CD4-positive, alpha-beta T cell treated with Interleukin-12 subunit alpha and Interleukin-12 subunit beta, for 1 hour (primary cell): ENCODE measurements at places on chromosomes 4 and X.

GRCh38 chr4:25347971-25348370 is 29.1 kb upstream of the ANAPC4 start:
- no peak for DNase-seq

DNA sequence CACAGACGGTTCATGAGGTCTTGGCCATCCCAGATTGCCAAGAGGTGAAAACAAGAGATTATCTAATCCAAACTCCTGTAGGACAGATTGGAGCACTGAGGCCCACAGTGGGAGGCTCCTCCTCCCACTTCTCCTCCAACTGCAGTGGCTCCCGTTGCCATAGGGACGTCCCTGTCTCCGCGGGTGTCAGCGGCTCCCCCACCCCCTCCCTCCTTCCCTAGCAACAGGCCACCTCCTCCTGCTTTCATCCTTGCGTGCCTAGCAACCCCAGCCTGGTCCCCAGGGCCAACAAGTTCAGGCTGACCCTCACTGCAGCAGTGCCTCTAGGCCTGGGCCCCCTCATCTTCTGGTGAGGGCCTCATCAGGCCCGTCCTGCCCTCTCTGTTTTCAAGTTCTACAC is 6.8 kb upstream of the IQSEC2 start:
- peak; percentile 49 for DNase-seq

DNA sequence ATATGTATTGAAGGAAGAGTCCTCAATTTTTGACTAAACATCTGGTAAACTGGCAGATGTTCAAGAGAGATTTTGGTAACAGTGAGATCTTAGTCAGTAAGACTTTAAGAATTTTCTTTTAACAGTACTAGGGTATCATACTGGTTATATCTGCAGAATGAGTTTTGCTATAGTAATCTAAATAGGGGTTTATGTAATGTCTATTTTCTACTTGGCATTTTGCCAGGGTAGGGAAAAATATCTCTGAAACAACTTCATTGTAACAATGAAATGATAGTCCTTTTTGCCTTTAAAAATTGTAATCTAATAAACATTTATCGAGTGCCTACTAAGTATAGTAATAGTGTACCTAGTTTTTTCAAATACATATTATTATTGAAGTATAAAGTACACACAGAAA is 32.1 kb downstream of the XK start:
- DNase-seq: no peak

GRCh38 chr4:154622598-154622997 is 10.1 kb upstream of the FGG start:
- peak; percentile 50 for DNase-seq

DNA sequence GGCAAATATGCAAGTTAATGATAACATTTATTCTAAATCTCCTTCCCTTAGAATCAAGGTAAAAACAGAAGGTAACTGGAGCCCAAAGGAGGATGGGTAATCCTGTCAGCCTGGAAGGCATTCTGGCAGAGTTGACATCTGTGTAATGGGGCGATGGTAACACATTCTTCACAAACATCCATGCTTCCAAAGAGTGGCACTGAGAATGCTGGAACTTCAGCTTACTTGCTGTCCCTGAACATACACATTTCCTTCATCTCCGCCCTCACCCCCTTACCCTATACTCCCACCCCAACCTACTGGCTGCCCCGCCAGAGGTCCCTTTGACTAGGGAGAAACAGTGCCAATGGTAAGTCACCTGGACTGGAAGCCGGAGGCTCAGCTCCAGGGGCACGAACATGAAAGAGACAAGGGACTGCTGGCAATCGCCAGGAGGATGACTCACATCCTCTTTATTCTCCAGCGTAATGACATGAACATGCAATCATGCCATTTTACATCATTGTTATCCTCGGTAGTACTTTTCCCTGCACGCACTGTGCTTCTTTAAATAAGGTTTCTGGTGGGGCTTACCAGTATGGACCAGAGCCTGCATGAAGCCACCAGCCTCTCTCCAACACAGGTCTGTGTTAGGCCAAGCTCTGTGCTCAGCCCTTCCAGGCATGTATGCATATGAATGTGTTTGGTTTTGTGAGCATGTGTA is 694.2 kb upstream of the TENM3 start:
- no peak for DNase-seq

GRCh38 chr4:9895333-9895705 is 113.9 kb downstream of the DRD5 start:
- DNase-seq: no peak

DNA sequence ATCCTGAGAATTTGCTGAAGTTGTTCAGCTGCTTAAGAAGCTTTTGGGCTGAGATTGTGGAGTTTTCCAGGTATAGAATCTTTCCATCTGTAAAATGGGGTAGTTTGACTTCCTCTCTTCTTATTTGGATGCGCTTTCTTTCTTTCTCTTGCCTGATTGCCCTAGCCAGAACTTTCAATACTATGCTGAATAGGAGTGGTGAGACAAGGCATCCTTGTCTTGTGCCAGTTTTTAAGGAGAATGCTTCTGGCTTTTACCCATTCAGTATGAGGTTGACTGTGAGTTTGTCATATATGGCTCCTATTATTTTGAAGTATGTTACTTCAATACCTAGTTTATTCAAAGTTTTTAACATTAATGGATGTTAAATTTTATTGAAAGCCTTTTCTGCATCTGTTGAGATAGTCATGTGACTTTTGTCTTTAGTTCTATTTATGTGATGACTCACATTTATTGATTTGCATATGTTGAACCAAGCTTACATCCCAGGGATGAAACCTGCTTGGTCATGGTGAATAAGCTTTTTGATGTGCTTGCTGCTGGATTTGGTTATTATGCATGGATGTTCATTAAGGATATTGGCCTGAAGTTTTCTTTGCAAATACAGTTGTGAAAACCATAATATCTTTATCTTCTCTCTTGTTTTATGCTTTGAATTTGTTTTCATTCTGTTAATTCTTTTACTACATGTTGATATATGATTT is 573.8 kb upstream of the NDST4 start:
- no peak for DNase-seq

DNA sequence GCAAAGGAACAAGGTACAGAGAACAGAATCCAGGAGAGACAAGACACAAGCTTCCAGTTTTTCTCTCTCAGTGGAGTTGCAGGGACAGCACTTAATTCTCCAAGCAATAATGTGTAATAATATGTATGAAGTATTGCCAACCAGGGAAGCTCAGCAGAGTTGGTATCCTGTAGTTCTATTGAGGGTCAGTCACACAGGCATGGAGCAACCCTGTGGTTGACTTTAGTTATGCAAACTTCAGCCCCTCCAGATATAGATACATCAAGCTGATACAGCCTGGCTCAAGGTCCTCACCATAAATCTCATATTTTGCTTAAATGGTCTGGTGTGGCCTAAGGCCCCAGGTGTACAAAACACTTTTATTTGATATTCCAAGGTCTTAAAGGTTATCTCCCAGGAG is 248.6 kb upstream of the EPHA5 start:
- no peak for DNase-seq

- no peak for DNase-seq
Observed at GRCh38 chr4:93996895-93997294, 168.3 kb downstream of the ATOH1 start.

DNA sequence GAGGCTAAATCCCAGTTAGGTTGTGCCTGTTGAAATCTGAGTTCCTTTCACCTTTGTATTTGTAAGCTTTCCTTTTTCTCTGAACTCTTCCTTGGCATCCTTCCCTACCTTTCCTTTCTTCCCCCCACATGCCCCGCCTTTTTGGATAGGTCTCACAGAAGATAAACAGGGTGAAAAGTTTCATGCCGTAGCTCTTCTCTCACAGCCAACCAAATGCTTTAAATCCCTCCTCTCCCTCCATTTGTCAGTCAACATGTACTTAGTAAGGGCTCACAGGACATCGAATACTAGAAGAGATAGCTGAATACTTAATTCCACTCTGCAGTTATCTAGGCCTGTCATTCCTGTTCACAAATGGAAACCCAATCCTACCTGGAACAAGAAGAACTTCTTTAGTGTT is 107.1 kb upstream of the BMPR1B start:
- DNase-seq: no peak

- DNase-seq: no peak
Observed at GRCh38 chrX:78075787-78076389, 28.2 kb upstream of the PGK1 start.

DNA sequence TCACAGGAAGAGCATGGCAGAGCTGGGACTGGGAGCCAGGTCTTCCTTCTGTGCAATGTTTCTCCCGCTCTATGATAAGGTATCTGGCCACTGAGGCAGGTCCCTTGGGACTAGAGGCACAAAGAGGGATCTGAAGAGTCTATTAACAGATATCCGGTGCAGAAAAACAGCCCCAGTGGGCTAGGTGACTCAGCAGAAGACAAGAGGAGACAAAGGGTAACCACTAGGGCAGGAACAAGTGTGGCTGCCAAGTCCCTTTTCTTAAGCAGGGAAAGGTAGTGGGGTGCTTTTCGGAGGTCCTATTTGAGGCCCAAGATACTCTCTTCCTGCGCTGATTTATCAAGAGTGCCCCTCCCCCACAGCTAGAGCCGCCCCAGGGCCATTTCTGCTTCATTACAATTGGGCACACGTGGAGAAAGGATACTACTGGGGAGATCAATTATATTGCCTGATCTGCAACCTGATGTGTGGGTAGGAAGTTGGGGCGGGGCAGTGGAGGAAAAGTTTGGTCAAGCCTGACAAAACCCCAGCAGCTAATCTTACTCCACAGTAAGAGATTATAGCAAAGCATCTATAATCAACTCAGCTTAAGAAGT is at the start of gene DGAT2L6:
Gene DGAT2L6, plus strand, starts transcription at position 546 of the 596 bp plus-strand sequence. CDS start 100 bp downstream, outside the sequence.
- no peak for DNase-seq

DNA sequence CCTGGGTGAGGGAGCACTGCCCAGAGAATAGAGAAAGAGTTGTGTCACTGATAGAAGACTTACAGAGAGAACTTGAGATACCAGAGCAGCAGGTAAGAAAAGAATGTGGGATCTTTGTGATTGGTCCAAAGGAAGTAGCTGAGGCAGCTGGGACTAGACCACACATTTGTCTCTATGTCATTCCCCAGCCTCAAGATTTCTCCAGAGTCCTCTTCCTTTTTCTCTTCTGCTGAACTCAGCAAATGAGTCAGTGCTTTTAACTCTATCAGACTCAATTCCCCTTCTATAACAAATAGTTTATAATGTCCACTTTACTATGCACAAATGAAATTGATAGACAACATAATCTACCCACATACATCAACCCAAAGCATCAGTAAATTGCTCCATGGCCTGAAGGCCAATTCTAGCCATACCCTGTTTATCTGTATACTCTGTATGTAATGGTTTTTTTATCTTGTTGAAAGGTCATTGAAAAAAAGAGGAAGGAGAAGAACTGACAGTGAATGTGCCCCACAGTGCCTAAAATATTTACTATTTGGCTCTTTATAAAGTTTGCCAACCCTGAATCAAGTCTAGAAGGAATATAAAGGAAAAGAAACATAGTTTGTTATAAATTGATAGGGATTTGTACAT is 38.2 kb downstream of the ETDC start:
- DNase-seq: no peak

DNA sequence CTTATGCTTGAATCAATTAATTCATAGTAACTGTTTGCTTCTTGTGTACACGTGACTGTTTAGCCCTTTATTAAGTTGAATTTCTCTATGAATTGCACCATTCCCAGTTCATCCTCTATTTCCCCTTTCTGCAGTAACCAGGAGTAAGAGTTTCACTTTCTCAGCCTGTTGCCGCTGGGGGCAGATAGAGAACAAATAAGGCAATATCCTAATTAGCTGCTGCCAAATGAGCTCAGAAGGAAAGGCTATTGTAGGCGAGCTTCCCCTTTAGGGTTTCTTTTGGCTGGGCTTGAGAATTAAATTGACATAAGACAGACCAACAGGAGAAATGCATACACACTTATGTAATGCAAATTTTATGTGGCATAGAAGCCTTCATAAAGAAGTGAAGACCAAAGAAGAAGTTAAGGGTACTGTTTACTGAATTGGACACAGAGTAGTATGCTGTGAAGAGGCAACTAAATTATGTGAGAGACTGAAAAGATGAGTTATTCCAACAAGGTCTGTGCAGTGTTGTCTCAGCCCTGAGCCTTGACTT is 1594.7 kb downstream of the TECRL start:
- DNase-seq: no peak

- DNase-seq: no peak
Observed at GRCh38 chr4:188867796-188868195, 728.6 kb downstream of the TRIML1 start.

DNA sequence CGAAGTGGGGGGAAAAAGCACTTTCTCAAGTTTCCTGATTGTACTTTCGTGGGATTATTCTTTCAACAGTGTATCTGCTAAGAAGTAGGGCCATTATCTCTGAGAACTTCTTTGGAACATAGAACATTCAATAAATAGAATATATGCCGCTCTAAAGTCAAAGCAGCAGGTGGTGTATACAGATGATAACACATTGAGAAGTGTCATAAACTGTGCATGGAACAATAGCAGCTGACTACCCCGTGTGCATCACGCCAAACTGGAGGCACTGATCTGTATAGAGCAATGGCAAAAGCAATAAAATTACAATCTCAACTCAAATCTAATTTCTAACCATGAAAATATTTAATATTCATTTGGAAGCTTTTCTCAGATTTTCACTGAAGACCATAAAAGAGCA is 175.3 kb downstream of the DCTD start:
- no peak for DNase-seq

GRCh38 chr4:163003979-163004378 is 162.7 kb downstream of the NAF1 start:
- no peak for DNase-seq

GRCh38 chrX:30851449-30851848 is 37.6 kb downstream of the TAB3 start:
- no peak for DNase-seq

GRCh38 chr4:30380404-30380998 is 339.7 kb upstream of the PCDH7 start:
- DNase-seq: no peak

DNA sequence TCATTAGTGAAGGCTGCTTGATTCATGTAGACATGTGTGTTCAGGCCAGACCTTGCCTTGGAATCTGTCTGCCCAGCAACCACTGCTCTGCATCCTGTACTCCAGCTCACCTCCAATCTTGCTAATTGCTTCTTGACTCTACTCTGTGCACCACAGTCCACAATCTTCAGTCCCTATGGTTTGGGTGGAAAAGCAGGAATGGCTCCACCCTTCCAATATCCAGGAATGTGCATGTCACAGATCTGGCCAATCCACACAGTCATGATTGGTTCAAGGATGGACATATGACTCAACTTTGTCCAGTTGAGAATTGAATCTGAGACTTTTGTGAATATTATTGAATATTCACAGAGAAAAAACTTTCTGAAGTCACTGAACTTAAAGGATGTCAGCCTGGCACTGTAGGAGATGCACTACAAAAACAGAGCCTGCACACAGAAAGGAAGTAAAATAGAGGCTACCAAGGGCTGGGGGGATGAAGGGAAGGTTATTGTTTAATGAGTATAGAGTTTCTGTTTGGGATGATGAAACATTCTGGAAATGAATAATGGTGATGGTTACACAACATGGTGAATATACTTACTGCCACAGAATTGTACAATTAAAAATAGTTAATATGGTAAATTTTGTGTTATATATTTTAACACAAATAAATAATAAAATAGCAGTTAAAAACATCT is 161.3 kb upstream of the USP38 start:
- no peak for DNase-seq

- DNase-seq: peak; percentile 57
Observed at GRCh38 chr4:78951862-78952472, 12.7 kb upstream of the PAQR3 start.
